ENCODE measurements at places on chromosomes 12 and 14. TPM values are rescaled to one million over a fixed set of nuclear protein-coding genes. Genes with fewer than 3 reads are reported as not detected.

DNA sequence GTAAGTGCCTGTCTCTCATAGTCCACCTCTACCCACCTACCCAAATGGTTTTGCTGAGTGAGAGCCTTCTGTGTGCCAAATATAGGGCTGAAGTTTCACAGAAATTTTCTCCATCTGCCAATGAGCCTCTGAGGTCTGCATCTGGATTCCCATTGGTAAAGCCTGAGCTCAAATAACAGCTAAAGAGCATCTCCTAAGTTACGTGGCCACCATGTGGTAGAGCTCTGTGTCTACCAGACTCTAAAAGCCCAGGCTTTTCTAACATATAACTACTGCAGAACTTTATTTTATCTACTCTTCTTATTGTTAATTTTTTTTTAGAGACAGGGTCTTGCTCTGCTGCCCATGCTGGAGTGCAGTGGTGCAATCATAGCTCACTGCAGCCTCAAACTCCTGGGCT is 16.0 kb downstream of the AMDHD1 start:
- no peak for DNase-seq

The IL23A gene
- 2.9 TPM for total RNA-seq

- no peak for DNase-seq
Observed at GRCh38 chr12:32822344-32822743, 66.6 kb upstream of the YARS2 start.

GRCh38 chr14:54918427-54918826 is 15.8 kb upstream of the GCH1 start:
- DNase-seq, result no peak

GRCh38 chr14:79248126-79248525 is 963.2 kb downstream of the DIO2 start:
- no peak for DNase-seq

DNA sequence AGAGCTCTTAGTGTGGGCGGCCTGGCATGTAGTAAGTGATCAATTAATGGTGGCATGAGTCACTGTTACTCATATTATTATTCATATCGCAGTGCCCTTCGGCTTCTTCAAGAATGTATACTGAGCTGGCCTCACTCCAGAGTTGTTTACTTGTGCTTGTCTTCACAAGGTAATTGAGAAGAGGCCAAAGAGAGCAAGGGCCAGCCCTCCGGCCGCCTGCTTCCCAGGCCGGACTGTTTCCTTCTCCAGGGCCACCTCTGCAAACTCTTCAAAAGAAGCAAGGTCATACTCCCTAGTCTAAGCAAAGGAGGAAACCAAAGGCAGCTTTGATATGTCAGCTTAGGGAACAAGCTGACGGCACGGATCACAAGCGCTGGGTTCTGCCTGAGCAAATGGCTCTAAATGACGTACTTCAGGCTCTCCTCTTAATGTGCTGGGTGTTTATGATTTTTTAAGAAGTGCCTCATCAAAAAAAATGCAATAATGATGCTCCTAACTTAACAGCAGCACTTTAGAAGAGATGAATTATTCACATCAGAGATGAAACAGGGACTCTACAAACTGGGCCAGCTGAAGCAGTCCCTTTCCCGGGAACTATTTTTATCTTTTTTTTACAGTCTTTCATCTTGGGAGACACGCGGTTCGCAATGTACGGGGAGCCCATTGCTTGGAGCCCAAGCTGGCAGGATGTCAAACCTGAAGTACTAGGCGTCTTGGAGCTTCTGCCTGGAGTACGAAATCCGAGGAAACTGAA is 65.6 kb upstream of the DLK1 start:
- DNase-seq, result no peak

The RASSF8 gene
- total RNA-seq, result 40.2 TPM

DNA sequence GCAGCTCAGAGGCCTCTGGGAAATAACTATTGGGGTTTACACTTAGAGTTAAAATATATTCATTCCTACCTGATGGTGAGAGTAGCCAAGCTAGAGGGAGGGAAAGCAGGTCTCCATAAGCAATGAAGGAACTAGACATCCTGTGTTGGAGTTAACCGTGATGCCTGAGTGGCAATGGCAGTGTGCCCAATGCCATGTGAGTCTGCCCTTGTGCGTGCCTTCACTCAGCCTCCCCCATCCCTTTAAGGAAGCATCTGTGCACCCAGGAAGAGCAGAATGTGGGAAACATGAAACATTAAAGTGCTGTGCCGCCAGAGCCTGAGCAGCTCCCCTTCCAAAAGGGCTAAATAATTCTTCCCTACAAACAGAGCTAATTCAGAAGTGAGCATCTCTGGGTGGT is 76.3 kb downstream of the COX16 start:
- no peak for DNase-seq

DNA sequence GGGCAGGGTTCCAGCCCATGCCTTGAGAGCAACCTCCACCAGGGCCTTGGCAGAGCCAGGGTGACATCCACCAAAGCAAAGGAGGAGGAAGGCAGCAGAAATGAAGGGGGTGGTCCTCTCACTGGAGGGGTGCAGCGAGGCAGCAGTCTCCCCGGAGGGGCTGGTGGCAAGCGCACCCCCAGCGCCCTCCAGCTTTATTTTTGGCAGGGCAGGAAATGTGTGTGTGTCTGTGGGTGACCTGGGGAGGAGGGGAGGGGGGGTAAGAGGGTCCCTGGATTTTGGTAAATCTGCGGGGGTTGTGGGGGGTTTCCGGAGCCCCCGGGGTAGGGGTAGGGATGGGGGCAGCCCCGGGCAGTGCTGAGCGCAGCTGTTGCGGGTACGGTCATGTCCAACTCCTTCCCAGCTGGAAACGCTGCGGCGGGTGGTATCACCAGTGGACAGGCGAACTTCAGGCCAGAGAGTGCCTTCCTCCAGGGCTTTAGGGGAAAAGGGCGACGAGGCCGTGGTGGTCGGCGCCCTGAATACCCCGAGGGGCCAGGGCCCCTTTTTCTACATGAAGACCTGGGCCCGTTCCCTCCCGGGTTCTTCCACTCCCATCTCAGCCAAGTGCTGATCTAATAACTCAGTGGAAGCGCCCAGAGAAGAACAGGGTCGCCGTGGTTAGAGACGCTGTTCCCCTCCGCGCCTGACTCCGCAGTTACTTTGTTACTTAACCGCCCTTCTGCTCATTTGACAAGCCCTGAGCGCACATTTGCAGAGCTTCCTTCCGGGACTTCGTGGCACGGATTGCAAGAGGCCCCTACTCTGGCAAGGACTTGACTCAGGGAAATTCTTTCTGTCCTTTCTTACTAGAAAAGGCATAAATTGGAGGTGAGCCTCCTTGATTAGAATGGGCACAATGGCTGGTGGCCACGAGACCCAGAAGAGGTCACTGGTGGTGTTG is 55.2 kb downstream of the FOS start:
- DNase-seq, result no peak

- DNase-seq, result no peak
Observed at GRCh38 chr12:111074559-111074958, 154.2 kb upstream of the MYL2 start.

- no peak for DNase-seq
Observed at GRCh38 chr12:116155383-116155782, 122.1 kb downstream of the MED13L start.

The OTOGL gene
- 0.39 TPM for total RNA-seq

DNA sequence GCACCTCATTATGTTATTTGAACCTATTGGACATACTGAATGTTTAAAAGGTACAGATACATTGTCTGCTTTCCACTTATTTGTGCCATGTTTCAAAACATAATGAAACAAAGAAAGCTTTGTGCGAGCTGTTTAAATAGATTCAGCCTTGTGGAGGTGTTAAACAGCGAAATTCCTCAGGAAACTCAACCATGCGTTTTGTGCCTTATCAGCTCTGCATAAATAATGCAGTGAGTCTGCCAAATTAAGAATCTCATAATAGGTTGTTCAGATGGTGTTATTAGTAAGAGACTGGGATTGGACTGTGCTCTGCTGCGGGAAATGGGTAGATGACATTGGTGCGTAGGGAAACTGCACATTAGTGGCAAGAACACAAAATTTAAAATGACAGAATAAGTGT is 163.7 kb upstream of the CLEC14A start:
- no peak for DNase-seq

DNA sequence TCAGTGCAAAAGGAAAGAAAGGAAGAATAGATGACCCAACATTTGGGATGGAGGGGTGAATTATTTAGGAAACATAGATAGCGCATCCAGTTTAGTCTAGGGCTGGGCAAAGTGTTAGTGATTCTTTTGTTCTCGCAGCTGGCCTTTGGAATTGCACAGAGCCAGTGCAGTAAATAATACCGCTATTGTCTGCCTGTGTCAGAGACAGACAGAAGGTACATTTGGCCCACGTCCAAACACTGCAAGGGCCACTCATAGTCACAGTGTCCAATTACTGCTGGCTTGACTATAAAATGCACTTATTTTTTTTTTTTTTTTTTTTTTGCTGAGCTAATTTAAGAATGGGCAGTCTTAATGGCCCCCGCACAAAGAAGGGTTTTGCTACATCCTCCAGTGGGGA is 638.6 kb downstream of the BCL11B start:
- DNase-seq, result no peak

DNA sequence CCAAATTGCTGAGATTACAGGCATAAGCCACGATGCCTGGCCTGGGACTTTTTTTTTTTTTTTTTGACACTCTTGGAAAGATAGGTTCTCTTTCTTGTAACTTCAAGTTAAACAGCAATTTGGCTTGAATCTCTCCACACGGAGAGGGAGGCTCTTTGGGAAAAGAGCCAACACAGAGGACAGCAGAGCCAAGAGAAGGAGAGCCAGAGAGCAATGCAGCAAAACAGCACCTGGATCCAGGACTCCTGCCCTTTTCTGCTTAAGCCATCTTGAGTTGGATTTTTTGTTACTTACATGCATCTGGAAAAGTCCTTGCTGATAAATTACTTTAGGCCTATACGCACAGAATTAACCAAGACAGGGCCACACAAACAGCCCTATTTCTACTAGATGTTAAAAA is 176.8 kb downstream of the APAF1 start:
- no peak for DNase-seq

DNA sequence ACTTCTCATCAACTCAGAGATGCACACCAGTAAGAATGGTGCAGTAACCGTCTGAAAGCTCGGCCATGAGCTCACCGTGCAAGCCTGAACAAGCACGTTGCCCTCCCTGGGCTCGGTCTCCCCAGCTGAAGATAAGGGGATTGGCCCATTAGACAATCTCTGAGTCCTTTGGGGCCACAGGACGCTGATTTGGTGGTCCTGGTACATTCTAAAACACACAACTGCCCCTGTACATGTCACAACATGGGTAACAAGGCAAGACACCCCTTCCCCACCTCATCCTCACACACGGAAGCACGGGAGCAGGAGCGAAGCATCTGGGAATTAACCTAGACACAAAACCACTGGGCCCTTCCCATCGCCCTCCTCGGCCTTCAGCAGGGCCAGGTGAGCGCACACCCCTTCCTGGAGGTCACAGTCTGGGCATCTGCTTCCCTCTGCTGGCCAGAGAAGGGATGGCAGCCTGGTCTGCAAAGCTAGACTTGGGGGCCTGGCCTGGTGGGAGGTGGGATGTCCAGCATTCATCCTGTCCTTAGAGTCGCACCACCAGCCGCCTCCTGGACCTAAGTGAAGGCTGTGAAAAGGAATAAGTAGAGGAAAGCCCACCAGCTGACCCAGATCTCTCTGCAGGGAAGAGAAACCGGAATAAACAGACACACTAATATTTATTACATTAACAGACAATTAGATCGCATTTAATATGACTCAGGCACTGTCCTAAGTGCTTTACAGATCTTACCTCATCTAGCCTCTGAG is 18.9 kb upstream of the SMUG1 start:
- peak; percentile 98 for DNase-seq

The AJUBA gene
- 35.8 TPM for total RNA-seq

- DNase-seq, result no peak
Observed at GRCh38 chr14:54564071-54564867, 2.7 kb upstream of the SAMD4A start.

Data from WTC11 (cell line).